Cardiac septum (tissue), 1 donor: ENCODE measurements at places on chromosomes 3 and 15. TPM values are rescaled to one million over a fixed set of nuclear protein-coding genes. Genes with fewer than 3 reads are reported as not detected.

Gene UCN2
- 0.48 TPM for total RNA-seq

DNA sequence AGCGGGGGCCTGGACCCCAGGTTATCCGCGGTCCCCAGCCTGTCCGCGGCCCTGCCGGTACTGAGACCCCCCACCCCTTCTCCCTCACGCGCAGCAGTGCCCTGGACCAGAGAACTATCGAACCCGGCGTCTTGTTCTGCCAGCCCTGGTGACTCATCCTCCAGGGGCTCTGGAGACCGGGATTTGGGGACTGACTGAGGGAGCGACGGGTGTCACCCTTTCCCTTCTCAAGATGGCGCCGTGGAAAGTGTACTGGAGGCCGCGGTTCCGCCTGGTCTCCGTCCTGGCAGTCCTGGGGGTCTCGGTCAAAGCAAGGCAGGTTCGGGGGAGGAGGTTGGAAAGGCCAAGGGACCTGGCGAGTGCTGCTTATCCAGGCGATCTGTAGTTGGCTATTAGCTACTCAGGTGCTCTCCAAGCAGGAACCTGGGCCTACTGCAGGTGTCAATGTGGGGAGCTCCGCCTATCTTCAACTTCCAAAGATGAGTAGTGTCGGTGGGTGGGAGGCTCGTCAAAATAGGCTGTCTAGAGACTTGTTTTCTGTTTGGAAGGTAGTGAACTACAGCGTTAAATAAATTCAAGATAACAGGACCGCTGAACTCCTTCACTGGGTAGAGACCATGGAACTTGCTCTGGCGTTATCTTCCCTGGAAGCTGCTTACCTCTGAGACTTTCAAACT is 790 bp downstream of the RAB5A start:
- no peak for DNase-seq

Gene SST
- not detected for total RNA-seq

DNA sequence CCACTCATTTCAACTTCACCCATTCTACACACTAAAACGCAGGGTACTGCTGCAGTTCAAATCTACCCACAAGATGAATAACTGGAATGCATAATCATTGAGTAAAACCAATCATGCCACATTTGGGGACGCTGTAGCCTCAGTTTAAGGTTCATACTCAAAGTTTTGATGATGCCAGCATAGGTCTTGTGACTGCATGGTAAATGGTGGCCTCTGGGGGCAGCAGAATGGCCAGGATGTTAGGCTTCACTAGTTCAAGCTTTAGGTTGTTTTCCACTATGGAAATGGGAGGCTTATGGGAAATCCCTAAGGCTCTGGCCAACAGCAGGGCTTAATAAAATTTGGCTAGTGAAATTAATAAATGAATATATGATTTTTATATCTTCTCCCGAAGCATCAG is 104.3 kb upstream of the TSC22D2 start:
- no peak for DNase-seq

DNA sequence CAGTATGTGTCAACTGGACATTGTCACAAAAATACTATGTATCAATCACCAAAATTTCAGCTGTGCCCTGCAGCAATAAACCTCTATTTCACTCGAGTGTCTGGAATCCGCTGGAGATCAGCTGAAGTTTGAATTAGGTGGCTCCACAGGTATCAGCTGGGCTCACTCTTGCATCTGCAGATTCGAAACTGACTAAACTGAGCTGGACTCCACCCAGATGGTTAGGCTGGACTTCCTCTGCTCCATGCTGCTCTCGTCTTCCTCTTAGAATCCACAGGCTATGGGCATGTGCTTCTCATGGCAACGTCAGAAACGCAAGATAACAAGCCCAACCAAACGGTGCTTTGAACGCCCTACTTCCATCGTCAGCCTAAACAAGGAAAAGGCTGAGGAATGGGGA is 565.3 kb upstream of the ROBO2 start:
- DNase-seq, result no peak

DNA sequence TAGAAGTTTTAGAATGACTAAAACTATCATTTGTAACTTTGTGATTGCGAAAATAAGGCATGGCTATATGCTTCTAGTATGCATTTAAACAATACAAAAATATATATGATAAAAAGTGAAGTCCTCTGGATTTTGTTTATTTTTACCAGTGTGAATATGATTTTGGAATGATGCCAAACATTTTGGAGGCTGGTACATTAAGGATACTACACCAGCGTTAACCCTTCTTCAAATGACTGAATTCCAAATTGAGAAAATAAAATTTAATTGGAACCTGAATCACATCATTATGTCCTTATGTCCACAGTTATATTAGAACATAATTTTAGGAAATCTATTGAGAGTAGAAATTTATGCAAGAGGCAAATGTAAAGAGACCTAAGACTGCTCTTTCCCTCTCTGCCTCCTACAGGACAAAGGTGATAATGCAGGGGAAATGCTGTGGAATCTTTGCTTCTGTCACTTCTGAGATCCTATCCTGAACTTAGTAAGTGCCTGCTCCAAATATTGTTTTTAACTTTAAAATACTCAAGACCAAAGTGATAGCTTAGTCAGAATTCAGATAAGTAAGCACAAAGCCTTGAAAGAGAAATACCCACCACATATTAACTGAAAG is 121.1 kb upstream of the NANOGP8 start:
- no peak for DNase-seq

DNA sequence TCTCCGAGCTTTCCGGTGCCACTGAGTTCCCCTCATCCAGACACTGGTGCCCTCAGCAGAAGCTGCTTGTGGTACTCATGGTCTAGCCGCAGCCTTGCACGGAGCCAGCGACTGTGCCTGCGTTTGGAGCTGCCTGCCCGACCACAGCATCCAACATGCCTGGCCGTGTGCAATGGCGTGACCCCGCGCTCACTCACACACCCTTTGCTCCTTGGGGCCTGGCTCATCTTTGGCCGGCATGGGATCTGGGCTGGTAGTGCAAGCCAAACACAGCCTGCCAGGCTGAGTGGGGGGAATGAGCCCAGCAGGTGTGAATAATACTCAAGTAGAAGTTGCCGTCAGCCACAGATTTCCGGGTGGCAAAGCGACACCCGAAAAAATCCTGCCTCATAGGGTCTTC is 1178.7 kb upstream of the GBE1 start:
- DNase-seq, result no peak

Gene AGTR1
- 0.67 TPM for total RNA-seq

Gene CYP1A2
- total RNA-seq, result not detected

DNA sequence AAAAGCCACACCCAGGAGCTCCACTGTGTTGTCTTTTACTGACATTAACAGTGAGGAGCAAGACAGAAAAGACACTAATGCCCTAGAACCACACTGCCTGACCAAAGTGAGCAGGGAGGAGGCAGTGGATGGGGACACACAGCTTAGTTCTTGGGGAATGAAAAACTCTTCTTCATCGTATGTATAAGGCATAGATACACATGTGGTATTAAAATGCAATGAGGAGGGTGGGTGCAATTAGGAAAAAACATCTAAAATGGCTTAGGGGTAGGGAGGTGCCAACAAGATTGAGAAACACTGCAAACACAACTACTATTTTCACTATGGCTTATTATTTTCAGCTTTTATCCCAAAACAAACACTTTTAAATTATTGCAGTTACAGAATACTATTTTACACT is 15.5 kb downstream of the KLHL25 start:
- DNase-seq, result no peak

- DNase-seq, result no peak
Measured at GRCh38 chr3:50028346-50028745, 60.4 kb upstream of the RBM5 start.

DNA sequence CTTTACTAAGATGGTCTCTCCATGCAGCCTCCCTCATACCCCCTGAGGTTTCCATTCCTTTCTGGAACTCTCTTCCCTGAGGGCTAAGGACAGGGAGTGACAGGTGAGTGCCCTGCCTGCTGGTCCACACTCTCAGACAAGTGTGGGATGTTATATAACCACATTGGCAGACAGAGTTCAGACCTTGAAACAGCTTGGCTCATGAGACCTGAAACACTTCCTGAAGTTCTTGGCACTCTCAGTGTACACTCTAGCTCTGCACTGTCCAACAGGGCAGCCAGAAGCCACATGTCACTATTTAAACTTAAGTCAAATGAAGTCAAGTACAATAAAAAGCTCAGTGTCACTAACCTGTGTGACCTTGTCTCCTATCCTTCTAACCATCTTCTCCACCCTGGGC is 188.5 kb downstream of the ZNF621 start:
- no peak for DNase-seq

DNA sequence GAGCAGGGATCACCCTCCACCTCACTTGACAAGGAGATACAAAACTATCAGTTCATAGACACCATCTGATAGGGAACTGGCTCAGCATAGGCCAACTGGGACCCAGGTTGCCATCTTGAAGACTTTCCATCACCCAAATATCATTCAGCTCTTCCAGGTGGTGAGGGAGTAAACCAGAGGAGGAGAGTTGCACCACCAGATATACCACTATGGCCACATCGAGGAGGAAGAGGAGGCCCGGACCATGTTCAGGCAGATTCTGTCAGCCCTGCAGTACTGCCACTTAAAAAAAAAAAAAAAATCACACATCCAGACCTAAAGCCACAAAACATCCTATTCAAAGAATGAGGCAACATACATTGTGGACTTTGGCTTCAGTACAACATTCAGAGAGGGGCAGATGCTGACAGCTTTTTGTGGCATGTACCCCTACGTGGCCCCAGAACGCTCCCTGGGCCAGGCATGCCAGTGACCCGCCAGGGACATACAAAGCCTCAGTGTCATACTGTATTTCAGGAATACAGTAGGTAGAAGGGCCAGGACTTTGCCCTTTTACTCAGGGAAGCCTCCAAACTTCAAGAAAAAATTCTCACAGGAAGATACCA is 18.4 kb upstream of the EMC3 start:
- DNase-seq, result no peak

GRCh38 chr3:139441656-139442055 is 34.7 kb downstream of the RBP2 start:
- DNase-seq, result no peak

GRCh38 chr3:9064850-9065249 is 101.6 kb upstream of the RAD18 start:
- peak; percentile 75 for DNase-seq

DNA sequence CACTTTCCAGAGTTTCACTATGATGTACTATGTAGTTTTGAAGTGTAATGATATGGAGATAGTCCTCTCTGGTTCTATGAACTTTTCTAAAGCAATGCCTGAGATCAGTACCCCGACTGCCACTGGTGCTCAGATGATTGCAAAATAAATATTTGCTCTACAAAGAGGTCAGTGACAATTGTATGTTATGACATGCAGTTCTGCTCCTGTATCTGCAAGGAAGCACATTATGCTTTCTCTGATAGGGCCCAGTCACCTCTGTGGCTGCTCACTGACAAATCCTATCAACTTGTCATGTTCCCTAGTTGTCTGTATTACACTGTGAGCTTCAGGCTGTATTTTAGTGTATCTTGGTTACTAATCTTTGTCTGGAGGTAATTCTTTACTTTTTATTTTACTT is 362.6 kb downstream of the ROBO1 start:
- no peak for DNase-seq

- no peak for DNase-seq
Measured at GRCh38 chr15:87710406-87710805, 546.1 kb downstream of the NTRK3 start.

Gene RAB27A
- total RNA-seq, result 7.1 TPM

Gene PRICKLE2
- total RNA-seq, result 12.4 TPM

- DNase-seq, result peak; percentile 87
Measured at GRCh38 chr3:123401836-123402530, 46.9 kb downstream of the ADCY5 start.

Gene CHST2
- total RNA-seq, result 2.4 TPM

- DNase-seq, result no peak
Measured at GRCh38 chr15:62118520-62119226, 46.4 kb downstream of the C2CD4B start.
